AG04449 (cell line): ENCODE measurements at places on chromosomes 4 and X.

DNA sequence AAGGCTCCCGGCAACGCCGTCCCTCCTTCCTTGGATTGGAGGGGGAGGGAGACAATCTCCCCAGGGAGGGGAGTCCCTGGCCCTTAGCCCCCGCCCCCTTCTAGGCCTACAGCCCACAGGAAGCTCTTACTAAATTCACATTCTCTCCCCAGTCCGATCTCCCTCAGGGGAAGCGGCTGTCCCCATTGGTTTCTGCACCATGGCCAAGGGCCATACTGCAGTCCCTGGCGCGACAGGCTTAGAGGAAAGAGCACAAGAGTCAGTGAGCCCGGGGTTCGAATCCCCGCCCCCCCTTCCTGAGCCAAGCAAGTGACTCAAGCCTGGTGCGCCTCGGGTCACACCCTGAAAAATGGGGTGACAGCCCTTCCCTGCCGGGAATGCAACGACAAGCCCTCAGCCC lies 1.1 kb downstream of the ABLIM2 start:
- no peak for DNase-seq

GRCh38 chr4:141244419-141244818 lies 23.7 kb downstream of the ZNF330 start:
- DNase-seq = no peak

- no peak for DNase-seq
Observed at GRCh38 chrX:116009346-116009745, 161.2 kb upstream of the AGTR2 start.

DNA sequence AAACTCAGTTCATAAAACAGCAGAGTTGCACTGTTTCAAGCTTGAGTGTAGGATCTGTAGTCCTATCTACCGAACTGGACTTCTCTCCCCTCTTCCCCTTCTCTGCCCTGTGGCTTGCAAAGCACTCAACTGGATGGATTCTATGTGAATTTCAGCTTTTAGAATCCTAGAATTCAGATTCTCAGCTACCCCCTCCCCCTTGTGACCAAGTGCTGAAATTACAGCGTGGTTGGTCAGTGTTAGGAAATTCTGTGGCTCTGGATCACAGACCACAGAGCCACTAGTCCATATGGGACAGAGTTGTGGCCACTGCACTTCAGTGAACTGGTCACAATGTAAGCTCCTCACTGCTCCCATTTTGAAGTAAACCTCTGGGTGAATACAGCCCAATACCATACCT lies 64.6 kb upstream of the TRPC5 start:
- DNase-seq = no peak

DNA sequence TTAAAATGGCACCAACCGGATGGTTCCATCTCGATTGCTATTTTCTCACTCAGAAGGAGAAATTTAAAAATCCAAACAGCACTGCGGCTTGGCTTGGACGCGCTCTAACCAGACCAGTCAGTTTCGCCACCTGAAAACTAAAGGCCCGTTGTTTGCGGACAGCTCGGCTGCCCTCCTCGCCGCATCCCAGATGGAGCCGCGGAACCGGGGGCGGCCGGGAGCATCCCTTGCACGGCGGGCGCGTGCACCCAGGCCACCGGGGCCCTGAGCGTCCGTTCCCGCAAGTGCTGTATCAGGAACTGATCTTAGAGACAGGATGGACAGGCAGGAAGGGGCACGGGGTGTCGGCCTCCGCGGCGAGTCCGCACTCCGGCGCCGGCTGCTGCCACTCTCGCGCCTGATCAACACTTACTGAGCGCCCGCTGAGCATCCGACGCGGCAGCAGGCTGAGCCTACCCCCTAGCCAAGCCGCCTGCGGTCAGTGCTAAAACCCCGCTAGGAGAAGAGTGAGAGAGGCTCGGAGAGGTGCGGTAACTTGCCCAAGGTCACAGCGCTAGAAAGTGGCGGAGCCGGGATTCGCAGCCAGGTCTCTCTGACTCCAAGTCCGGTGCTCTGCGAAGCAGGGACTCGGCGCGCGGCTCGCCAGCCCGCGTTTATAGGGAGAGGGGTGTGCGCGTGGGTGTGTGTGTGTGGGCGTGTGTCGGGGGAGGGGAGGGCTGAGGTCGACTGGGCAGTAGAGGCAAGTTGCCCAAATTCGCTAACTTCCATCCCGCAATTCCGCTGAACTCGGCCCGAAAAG lies at the start of gene CITED1:
CITED1 (minus strand) TSS at position 629 of the 799 bp plus-strand sequence. CDS start 3,045 bp downstream, outside the sequence.
- no peak for DNase-seq

DNA sequence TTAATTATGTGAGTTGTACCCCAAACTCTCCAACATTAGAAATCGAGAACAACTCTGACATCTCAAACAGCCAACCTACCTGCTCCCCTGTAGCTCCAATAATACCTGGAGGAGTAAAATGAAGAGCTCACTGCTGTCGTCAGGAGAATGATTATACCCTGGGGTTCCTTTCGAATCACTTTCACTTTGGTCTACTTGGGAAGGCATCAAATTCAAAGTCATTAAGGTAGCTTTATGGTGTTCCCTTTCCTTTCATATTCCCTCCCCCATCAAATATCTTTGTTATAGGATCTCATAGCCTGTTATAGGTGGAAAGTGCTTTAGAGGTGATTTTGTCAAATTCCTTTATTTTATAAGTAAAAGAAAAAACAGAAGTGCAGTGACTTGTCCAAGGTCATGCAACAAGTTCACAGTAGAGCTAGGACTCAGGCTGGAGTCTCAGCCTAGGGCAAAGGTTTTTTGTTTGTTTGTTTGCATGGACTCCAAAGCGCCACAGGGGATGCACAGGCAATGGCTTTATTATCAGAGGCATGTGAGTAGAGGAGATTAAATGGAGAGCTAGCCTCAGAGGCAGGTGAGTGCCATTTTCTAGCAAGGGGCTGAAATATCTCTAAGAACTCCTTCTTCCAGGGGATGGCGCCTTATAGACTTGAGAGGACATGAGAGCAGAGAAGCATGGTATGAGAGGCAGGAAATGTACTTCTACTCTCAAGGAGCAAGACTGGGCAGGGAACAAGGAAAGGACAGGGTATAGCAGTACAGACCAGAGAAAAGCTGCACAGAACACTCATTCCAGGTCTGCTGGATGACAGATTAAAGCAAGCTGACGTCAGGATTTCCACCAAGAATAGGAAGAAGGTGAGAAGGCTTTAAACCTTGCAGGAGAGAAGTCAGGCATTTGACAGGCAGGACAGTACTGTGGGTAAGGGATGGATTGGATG lies 262.1 kb upstream of the GPC4 start:
- DNase-seq = no peak

DNA sequence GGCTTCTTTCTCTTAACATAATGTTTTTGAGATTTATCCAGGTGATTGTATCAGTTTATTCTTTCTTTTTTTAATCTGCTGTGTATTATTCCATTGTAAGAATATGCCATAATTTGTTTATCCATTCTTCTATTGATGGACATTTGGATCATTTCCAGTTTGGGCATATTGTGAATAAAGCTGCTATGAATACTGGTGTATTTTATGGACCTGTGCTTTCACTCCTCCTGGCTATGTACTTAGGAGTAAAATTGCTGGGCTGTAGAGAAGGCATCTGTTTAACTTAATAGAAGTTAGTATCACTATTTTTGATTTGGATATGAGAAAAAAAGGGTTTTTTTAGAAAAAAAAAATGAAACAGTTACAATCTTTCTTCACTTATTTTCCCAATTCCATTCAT lies 50.0 kb upstream of the FAM9C start:
- DNase-seq = no peak

DNA sequence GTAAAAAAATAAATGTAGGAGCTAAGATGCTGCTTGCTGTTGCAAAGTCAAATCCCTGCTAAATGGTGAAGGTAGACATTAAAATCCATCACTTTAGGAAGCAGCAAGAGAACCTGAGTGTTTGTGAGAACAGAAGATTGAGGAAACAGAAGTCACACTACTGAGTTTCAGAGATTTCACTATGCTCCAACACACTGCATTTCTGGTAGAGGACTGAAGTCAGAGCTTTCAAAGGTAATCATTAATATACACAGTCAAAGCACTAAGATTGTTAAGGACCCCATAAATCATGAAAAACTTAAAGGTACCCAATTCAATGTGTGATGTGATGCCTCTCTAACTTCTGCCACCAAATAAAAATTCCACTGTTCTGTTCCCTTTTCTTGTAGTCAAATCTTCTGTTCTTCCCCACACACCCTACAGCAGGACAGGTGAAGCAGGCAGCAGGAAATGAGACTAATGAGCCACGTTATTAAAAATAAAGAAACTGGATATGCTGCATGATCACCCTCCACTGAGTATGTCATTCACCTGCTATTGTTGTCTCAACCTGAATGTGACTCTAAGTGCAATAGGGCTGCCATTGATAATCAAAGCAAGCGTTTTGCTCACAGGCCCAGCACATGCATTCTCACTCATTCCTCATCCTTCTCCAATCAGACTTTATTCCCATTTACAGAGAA lies 28.9 kb upstream of the APELA start:
- no peak for DNase-seq

DNA sequence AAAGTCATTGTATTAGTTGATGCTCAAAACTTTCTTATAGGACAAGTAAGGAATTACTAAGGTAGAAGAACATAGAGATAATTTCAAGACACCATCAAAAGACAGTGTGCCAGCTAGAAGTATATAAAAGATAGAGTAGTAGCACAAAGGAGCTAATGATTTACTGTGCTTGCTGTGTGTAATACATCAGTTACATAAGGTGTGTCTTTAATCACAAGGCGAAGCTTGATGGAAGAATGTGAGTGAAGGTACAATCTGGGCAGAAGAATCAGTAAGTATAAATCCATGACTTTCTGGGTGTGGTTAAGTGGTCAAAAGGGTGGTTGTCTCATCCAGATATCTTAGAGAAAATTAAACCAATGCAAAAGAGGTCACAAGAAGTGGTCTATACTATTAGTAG lies 95.1 kb upstream of the BOD1L1 start:
- no peak for DNase-seq

GRCh38 chrX:40278340-40279090 lies 180.8 kb upstream of the BCOR start:
- no peak for DNase-seq

DNA sequence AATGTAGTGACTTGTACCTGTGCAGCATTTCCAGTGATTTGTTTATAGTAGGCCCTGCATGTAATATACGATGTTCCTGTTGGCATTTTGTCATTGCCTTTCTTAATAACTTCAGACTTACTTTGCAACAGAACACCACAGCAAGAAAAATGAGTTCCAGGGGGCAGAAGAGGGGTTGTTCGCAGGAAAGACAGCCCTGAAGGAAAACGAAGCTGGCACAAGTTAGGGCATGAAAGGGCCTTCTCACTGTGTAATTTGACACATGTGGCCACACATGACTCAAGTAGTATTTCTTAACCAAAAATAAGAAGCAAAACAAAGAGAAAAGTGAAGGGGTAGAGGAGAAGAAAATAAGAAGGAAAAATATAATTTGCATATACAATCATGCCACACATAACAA lies 265.8 kb upstream of the SMIM31 start:
- DNase-seq = no peak

GRCh38 chr4:176566769-176567168 lies 226.0 kb downstream of the VEGFC start:
- no peak for DNase-seq

DNA sequence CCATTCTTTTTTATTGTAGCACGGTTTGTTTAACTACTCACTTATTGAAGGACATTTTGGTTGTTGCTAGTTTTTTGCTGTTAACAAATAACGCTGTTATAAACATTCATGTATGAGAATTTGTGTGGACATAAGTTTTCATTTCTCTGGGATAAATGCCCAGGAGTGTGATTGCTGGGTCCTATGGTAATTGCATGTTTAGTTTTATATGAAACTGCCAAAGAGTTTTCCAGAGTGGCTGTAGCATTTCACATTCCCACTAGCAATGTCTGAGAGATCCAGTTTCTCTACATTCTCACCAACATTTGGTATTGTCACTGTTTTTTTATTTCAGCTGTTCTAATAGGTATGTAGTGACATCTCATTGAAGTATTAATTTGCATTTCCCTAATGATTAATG lies 66.8 kb downstream of the PLAC1 start:
- no peak for DNase-seq

DNA sequence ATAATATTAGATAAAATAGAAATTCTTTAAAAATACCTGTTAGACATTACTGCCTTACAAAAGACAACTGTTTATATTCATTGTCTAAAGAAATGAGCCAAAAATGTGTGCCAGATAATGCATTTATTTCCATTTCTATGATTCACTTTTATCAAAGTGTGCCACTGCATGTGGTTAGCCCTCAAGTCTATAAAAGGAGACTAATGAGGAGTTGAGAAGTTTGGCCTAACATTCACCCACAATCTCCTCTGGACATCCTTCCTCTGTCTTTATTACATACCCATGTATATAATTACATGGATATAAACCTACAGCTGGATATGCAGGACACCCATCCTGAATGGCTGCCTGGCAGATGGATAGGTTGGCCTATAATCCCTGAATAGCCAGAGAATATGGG lies 42.6 kb upstream of the PDE5A start:
- DNase-seq = no peak

DNA sequence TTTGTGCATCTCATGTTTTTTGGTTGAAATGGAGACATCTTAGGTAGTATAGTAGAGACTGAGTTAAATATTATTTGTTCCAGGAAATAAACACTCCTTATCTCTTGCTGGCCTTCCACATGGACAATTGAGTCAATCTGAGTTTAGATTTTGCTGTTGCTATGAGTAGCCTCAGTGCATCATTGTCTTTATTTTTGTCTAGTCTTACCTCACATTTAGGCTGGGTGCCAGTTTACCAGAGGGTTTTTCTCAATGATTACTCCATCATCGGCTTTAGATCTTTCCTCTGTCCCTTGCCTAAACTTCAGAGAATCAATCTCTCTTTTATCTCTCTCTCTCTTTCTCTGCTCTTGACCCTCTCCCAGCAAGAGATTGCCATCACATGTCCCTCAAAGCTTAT lies 73.6 kb downstream of the GABRB1 start:
- no peak for DNase-seq

- no peak for DNase-seq
Observed at GRCh38 chr4:87840149-87840548, 7.4 kb downstream of the MEPE start.

GRCh38 chrX:31057291-31057690 lies 14.6 kb downstream of the FTHL17 start:
- no peak for DNase-seq

GRCh38 chr4:180578175-180578574 lies 1665.0 kb upstream of the TENM3 start:
- no peak for DNase-seq

- no peak for DNase-seq
Observed at GRCh38 chrX:63754136-63754859, 30.7 kb downstream of the ARHGEF9 start.

DNA sequence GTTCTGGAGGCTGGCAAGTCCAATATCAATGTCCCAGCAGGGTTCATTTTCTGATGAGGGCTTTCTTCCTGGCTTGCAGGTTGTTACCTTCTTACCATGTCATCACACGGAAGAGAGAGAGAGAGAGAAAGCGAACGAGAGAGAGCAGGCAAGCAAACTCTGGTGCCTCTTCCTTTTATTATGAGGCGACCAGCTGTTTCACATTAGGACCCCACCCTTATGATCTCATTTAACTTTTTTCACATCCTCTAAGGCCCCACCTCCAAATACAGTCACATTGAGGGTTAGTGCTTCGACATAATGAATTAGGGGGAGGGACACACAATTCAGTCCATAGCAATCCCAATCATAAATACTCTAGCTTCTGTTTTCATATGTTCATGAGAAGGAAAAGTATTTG lies 10.6 kb upstream of the GPR174 start:
- DNase-seq = no peak

- DNase-seq = no peak
Observed at GRCh38 chrX:23483396-23483795, 148.7 kb downstream of the PTCHD1 start.

- no peak for DNase-seq
Observed at GRCh38 chr4:150181536-150181935, 103.3 kb downstream of the DCLK2 start.
